Posterior cingulate gyrus (tissue), 11 donors: ENCODE measurements at places on chromosomes 4 and X.

DNA sequence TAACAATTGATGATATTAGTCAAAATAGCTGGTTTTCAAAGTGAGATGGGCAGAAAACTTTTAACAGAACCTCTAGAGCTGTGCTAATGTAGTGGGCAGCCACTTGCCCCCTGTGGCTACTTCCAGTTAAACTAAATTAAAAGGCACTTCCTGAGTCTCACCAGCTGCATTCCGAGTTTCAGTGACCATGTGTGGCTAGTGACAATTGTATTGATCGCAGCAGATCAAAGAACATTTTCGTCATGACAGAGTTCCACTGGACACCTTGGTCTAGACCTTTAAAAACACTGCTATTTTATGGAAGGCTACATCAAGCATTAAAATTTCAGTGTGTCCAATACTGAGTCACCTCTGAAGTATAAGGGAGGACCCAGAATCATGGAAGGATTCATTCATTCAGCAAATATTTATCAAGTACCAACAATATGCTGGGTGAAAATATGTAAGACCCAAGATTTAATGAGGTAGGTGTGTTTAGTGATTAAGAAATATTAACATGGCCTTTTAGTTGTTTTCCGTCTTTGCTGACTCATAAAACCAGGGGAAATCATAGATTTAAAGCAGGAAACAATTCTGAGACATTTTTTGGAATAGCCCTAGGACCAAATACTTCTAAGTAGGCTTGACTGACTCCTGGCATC lies 5.1 kb upstream of the FAT1 start:
- no peak for DNase-seq

- no peak for DNase-seq
Measured at GRCh38 chr4:161252520-161253141, 911.2 kb downstream of the FSTL5 start.

GRCh38 chr4:6696611-6697010 lies 2.9 kb downstream of the S100P start:
- DNase-seq, result no peak

DNA sequence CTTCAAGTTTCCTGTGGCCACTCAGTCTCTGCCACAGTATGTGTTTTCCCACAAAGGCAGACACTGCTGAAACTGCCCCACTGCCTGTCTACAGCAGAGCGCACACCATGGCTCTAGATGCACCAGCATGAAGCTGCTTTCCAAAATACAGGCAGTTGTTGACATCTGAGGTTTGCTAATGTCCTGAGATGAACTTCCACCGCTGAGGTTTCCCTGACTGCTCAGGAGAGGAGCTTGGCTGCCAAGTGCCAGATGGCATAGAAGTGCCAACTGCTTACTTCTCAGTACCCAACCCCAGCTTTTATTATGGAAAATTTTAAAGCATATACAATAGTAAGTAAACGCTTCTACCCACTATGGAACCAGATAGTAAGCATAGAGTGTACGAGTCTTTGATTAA lies 61.0 kb upstream of the EXOC1L start:
- no peak for DNase-seq

- no peak for DNase-seq
Measured at GRCh38 chr4:141099326-141099725, 33.9 kb downstream of the RNF150 start.

- DNase-seq, result no peak
Measured at GRCh38 chrX:9050331-9050730, 16.4 kb upstream of the FAM9B start.

GRCh38 chr4:13627178-13627605 lies 333 bp downstream of the BOD1L1 start:
- DNase-seq, result no peak

- no peak for DNase-seq
Measured at GRCh38 chr4:53196882-53197771, 168.7 kb downstream of the SCFD2 start.

DNA sequence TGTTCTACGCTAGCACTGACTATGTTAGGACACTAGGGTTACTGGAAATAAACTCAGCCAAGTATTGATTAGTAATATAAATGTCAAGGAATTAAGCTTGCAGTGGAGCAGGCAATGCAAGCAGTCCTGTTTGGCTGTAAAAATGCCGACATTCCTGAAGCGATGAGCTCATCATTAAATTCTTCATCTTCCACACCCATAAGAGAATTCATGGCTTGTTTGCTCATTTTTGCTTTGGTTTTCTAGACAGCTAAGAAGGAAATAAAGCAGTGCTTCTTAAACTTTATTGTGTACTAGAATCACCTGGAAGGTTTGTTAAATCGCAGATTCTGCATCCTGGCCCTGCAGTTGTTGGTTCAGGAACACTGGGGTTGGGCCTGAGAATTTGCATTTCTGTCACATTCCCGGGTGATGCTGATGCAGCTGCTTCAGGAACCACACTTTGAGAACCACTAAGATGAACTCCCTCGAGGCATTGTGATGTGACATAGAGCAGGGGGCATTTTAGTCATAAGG lies 17.8 kb downstream of the ANXA3 start:
- DNase-seq, result no peak

DNA sequence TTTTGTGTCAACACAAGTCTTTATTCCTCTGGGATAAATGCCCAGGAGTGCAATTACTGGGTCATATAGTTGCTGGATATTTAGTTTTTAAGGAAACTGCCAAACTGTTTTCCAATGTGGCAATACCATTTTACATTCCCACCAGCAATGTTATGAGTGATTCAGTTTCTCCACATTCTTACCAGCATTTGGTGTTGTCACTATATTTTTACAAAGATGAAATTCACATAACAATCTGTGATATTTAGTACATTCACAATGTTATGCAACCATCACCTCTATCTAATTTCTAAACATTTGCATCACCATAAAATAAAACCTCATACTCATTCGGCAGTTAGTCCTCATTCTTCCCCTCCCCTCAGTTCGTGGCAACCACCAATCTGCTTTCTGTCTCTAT lies 75.0 kb downstream of the MAMLD1 start:
- DNase-seq, result no peak

GRCh38 chr4:18294846-18295245 lies 273.3 kb upstream of the LCORL start:
- DNase-seq, result no peak

- DNase-seq, result no peak
Measured at GRCh38 chr4:99735822-99736221, 78.2 kb upstream of the C4orf54 start.

DNA sequence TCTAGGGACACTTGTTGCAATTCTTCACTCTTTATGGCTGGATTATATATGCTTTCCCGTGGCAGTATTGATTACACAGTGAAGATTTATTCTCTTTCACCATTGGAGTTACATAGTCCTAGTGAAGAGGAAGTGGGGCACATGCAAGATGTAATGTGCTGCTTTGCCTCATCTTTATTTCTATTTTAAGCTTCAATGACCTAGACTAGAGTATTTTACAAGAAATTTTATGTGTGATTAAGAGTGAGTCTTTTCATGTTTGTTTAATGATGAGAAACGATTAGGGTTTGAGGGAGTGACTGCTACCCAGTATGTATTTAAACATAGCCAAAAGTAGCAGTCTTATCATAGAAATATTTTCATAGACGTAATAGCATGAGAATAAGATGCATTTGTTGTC lies 30.8 kb downstream of the DIAPH2 start:
- DNase-seq, result no peak

DNA sequence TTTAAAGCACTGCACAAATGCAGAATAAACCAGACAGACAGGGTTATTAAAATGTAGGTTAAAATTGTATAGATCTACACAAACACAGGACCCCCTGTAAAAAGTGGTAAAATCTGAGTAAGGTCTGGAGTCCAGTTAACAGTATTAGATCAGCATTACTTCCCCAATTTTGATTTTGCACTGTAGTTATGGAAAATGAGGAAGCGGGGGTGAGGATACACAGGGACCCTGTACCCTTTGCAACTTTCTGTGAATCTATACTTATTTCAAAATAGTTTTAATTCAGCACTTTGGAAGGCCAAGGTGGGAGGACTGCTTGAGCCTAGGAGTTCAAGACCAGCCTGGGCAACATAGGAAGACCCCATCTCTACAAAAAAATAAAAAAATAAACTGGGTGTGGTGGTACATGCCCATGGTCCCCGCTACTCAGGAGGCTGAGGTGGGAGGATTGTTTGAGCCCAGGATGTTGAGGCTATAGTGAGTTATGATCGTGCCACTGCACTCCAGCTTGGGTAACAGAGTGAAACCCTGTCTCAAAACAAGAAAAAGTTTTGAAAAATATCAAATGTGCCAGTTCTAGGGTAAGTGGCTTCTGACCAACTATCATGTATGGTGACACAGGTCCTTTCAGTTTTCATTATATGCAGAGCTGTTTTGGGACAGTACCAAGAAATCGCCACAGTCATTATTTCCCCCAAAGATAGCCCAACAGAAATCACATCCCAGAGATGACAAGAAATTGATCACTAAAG lies 17.7 kb downstream of the SEL1L3 start:
- DNase-seq, result no peak

GRCh38 chr4:66704243-66704642 lies 841.1 kb downstream of the CENPC start:
- DNase-seq, result no peak

DNA sequence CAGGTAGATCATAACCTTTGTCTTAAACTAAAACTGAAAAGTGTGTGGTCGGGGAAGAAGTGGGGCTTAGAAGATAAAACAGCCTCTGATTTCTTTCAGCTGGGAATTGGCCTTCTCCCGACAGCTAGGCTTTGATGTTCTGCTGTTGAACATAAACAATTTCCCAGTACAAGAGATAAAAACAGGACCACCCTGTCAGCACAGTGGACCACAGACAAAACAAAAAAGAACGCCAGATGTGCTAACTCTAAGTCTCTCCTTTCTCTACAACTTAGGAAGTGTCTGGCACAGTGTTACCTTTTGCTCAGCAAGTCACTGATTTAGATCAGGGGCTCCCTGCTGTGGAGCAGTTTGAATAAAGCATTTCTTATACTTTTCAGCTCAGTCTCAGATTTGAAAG lies 87.5 kb upstream of the UXT start:
- DNase-seq, result no peak

- DNase-seq, result no peak
Measured at GRCh38 chr4:149499726-149500125, 315.9 kb downstream of the IQCM start.

DNA sequence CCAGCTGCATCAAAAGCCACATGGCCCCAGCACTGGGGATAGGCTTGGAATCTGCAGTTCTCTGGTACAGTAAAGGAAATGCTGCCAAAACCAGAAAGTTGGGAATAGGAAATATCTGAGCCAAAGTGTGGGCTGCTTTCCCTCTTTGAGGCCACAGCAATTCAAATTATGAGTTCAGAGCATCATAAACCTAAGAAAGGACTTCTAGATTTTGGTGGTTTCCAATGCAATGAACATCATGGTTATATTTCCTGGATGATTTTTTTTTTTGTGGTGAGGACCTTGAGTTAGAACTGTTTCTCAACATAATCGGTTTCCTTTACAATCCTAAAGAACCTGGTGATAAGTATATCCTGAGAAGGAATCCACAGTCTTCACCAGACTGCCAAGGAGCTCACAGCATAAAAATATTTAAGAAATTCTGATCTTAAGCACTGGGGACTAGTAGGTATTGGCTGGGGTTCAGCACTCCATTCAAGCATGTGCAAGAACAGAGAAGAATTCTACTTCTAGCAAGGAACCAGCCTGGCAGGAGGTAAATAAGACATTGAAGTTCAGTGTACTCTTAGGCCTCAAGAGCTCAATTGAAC lies 29.8 kb upstream of the ARHGAP24 start:
- DNase-seq, result no peak

DNA sequence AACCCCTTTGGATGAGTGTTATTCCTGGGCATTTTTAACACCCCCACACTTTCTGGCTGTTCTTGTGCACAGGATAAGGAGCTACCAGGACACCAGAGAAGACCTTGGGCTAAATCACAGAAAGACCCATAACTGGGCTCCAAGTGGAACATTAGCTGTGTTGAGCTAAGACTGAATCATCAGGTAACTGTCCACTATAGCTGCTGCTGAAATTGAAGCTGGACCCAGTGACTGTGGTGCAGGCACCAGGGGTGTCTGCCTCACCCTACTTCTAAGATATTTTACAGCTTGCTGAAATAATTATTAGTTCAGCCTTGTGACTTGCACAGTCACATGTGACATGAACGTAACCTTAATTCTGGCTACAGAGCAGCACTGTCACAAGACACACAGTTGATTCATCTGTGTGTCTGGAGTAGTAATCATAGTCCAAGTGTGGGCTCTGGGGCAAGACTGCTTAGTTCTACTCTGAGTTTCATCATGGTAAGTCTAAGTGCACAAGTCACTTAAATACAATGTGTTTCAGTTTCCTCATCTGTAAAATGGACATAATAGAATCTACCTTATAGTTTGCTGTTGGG lies 127.4 kb downstream of the SLC39A8 start:
- no peak for DNase-seq

DNA sequence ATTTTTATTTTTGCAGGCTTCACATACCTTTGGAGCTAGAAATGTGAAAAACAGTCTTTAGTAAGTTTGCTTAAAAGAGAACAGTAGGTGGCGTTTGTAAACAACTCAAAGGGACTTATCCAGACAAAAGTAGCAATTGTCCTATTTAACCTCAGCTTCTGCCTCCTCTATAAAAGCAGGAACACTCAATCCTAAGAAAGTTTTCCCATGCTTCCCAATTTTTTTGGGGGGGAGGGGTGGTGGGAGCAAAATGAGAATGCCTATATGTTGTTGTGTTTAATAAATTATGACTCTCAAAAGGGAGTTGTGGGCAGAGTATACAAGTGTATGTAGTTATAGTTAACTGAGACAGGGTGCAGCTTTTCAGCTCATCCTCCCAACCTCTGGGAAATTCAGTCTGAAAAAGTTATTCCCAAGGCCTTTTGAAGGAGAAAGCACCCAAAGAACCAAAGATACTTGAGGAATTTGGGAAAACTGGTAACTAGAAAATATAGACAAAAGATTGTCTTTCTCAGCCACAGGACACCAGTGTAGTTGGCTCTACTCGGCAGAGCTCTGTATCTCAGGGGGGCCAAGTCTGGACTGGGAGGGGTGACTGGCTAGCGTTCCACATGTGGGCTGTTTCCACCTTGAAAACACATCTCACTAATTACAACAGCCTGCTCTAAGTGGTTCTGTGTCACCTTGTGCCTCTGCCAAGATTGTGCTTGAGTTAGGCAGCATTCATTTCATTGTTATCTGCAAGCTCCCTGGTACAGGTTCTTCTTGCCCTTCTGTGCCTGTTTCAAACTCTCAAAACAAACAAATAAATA lies 2.8 kb downstream of the SFRP2 start:
- DNase-seq, result no peak

DNA sequence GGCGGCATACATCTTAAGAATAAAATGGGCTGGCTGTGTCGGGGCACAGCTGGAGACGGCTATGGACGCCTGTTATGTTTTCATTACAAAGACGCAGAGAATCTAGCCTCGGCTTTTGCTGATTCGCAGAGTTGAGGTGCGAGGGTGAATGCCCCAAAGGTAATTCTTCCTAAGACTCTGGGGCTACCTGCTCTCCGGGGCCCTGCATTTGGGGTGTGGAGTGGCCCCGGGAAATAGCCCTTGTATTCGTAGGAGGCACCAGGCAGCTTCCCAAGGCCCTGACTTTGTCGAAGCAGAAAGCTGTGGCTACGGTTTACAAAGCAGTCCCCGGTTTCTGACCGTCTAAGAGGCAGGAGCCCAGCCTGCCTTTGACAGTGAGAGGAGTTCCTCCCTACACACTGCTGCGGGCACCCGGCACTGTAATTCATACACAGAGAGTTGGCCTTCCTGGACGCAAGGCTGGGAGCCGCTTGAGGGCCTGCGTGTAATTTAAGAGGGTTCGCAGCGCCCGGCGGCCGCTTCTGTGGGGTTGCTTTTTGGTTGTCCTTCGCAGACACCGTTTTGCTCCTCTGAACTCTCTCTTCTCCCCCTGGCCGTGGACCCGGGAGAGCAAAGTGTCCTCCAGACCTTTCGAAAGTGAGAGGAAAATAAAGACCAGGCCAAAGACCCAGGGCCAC lies 1.9 kb downstream of the SHOX start:
- DNase-seq, result no peak

GRCh38 chr4:1790005-1790404 lies 3.1 kb upstream of the FGFR3 start:
- no peak for DNase-seq
